Activated T-cell treated with anti-CD3 and anti-CD28 coated beads, Interleukin-2, amount 50 U/mL, for 4 hours (primary cell): ENCODE measurements at places on chromosomes 3 and 15. TPM values are rescaled to one million over a fixed set of nuclear protein-coding genes. Genes with fewer than 3 reads are reported as not detected.

ALDH1L1 gene
- 0.29 TPM for total RNA-seq

CYP8B1 gene
- total RNA-seq = 0.05 TPM

XIRP1 gene
- 20.6 TPM for total RNA-seq

ZNF860 gene
- total RNA-seq = 0.13 TPM

CD80 gene
- total RNA-seq = 1.6 TPM

SERP1 gene
- total RNA-seq = 161 TPM

PARP9 gene
- total RNA-seq = 30.9 TPM

DNA sequence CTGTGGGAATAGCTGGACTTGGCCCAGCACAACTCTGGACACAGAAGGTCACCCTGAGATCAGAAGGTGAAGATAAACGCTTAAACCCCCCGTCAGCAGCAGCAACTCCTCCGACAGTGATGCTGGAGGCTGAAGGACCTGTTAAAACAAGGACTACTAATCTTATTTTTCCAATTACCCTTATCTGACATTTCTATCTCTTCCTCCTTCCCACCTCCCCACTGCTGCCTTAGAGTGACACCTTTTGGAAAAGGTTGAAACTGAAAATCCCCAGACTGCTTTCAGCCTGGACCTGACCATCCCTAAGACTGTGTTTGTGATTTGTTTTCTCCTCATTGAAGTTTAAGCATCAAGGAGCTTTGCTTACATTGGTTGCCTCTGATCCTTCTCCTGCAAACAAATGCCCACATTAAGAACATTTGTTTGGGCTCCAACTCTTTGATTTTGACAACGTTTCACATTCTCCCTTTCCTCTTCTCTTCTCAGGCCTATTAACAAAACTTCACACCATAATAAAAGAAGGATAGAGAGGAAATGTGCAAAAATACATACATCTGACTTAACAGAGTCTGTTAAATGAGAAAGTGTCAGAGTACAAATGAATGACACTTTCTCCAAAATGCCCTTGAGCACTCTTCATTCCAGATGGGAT lies 410.6 kb upstream of the WNT5A start:
- no peak for DNase-seq

- peak; percentile 55 for DNase-seq
These were observed 1.2 kb downstream of the RGMA start for GRCh38 chr15:93087825-93088199.

GRCh38 chr15:96290679-96291078 lies 39.8 kb upstream of the NR2F2 start:
- no peak for DNase-seq

DNA sequence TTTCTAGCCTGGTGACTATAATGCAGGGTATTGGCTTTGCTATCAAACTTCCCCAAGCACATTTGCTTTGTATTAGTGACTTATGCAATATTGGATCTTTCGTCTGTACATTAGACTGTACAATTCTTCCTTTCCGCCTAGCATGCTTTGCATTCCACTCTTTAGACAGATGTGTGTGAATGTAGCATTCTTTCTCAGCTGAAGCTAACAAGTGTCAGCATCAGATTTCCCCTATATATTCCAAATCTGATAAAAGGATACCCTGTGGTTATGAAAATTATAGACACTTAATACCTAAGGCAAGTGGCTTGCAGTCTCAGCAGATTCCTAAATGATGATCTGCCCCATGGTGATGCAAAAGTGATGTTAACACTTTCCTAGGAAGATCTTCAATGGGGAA lies 360.1 kb downstream of the CNTN4 start:
- DNase-seq = no peak

DNA sequence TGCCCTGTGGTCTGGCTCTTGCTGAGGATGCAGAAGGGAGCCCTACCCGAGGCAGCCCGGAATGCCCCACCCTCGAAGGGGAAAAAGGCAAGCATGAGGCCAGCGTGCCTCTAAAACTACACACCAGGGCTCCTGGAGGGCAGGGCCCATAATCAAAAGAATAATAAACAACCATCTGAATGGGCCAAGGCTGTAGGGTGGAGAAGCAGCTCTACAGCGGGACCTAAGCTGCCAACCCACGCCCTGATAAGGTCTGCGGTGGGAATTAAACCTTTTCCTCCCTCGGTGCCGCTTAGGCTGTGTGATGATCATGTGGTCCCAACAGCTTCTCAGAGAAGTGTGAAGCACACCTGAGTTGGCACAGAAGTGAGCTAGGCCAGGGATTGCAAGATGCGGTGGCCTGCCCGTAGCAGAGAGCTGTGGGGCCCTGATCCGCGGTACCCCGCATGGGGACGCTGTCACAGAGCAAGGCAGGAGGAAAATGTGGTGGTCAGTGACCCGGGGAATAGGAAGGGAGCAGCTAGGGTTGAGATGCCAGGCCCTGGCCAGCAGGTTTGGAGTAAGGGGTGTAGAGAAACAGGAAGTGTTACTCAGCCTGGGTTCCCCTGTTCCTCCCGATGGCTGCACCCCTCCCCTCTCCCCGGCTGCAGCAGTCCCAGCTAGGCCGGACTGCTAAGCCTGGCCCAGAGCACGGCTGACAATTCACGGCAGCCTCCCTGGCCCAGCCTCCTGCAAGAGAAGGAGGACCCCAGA lies 1.1 kb upstream of the C15orf62 start:
- no peak for DNase-seq

GRCh38 chr3:168249205-168249549 lies 153.5 kb upstream of the GOLIM4 start:
- DNase-seq = no peak

DNA sequence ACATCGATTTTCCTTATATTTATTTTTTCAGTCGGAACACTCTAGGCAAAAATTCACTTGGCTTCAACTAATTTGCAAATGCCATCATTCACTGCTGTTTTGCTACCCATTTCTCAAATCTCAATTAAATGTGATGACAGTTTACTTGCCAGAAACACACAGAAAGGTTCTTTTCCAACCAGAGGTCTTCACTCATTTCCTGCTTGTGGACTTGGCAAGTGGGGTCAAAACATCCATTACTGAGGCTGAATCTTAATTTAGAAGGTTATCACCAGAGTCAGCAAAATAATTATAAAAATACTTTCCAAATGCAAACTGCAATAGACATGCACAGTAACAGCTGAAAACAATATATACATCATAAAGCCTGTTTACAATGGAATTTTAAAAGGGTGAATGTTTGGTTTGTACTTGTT lies 625.4 kb upstream of the TBL1XR1 start:
- no peak for DNase-seq

GRCh38 chr3:72661115-72661457 lies 187.2 kb downstream of the SHQ1 start:
- DNase-seq = no peak

DNA sequence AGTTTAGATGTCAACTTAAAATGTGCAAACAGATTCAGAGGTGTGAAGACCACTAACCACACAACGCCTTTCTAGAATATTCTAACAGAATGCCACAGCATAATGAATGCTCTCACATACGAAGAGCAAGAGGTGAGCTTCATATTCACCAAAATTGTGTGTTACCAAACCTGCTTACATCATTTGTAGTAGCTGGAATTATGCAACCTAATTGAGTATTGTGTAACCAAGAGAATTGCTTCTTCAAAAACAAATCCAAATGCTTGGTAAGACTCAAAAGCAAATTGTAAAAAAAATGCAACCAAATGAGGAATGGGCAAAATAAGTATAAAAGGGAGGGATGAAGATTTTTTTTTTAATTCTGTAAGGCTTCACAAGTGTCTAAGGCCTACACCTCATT lies 160.7 kb downstream of the TAFA4 start:
- no peak for DNase-seq

DNA sequence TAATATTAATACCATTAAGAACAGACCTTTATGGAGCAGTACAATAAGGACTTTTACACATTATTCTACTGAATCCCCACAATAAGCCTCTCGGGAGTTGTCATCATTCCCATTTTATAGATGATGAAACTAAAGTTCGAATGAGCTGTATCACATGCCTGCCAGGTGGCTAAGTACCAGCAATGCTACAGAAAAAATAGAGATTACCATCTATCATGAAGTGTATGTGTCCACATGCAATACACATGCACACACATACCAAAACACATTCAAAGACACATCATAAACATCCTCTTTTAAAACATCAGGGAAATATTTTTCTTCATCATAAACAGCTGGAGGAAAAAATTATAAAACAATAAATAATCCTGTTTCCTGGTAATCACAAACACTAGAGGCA lies 136.6 kb downstream of the SUCLG2 start:
- DNase-seq = no peak

DNA sequence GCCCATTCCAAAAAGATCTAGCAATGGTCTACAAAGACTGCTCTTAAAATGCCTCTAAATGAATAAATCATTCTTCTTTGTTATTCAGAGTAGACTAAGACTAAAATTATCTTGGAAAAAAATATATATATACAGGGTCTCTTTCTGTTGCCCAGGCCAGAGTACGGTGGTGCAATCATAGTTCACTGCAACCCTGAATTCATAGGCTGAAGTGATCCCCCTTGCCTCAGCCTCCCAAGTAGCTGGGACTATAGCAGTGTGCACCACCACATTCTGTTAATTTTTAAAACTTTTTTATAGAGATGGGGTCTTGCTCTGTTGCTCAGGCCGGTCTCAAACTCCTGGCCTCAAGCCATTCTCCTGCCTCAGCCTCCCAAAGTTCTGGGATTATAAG lies 18.7 kb downstream of the WWTR1 start:
- DNase-seq = no peak

DNA sequence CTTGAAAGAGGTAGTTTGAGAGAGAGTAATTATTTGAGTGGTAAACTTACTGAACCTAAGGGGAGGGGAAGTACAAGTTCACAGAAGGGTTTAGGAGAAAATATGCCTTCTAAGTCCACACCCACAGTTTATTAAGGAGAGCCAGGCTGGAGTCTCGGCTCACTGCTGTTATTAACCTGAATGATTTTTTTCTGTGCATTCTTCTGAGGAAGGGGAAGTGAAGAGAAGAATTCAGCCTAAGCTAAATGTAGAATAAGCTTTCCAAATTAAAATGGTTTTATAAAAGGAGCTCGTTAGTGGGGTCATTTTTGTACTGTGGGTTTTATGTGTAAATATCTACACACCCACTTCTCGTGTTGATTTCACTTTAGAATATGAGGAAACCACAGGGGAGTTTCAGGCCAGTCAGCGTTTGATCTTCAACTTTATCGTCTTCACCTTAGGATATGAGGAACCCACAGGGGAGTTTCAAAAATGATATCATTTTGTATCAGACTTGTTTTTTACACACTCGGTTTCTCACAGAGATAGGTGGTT lies 1.5 kb downstream of the WHAMM start:
- peak; percentile 28 for DNase-seq

GRCh38 chr15:92460023-92460422 lies 66.3 kb downstream of the ST8SIA2 start:
- no peak for DNase-seq

DNA sequence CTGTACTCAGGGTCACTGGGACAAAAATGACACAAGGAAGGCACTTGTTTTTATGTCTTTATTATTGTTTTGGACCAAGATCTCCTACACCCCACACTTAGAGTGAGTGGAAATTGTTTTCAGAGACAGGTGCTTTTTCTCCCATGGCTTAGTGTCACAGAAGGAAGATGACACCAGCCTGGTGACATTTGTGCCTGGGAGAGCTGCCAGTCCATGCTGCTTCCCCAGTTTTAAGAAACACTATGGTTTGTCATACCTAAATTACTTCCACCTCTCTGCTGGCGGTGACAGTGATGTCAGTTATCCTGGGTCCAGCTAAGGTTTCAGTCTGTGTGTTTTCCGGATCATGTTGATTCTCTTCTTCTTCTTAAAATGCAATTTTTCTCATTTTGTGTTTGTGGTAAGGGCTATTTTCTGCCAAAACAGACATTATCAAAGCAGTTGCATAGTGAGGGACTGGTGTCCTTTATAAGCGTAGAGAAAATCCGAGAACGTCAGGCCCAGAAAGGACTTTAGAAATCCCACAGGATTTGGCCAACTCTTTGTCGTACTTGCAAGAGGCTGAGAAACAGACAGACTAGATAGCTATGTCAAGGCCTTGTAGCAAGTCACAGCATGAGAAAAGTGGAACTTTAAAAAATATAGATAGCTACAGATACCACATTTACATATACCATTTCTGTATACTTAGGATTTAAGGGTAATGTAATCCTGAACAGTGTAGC lies 149.5 kb downstream of the TP63 start:
- no peak for DNase-seq

DNA sequence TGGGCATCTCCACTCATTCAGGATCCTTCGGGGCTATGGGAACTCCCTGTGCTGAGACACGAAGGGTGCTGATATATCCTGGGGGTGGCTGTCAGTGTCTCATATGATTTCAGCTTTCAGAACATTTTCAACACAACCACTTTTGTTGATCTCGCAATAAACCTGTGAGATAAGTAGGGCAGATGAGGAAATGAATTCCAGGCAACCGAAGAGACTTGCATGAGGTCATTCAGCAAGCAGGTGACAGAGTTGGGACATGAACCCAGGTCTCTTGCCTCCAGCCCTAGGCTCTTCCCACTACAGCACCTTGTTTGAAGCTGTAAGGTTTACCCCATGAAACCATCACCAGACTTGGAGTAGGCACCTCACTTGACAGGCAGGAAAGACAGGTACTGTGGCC lies 16.6 kb downstream of the DUOX1 start:
- DNase-seq = no peak

- no peak for DNase-seq
These were observed 39.8 kb downstream of the TUSC7 start for GRCh38 chr3:116749388-116749787.

DNA sequence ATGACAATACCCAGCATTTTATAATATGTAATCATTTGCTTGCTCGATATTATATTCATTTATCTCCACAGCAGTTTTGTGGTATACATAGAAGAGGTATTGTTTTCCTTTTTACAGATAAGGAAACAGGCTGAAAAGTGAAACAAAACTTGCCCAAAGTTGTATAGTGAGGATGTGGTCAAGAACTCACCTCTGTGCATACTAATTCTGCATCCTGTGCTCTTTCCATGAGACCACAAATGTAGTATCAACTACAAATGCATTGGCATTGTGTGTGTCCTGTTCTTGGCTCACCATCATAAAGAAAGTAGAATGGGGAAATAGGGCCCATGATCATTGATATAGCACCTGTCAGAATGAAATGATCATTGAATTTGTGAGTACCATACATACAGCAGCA lies 167.3 kb downstream of the NECTIN3 start:
- no peak for DNase-seq

- no peak for DNase-seq
These were observed 23.3 kb upstream of the KNG1 start for GRCh38 chr3:186693843-186694242.

DNA sequence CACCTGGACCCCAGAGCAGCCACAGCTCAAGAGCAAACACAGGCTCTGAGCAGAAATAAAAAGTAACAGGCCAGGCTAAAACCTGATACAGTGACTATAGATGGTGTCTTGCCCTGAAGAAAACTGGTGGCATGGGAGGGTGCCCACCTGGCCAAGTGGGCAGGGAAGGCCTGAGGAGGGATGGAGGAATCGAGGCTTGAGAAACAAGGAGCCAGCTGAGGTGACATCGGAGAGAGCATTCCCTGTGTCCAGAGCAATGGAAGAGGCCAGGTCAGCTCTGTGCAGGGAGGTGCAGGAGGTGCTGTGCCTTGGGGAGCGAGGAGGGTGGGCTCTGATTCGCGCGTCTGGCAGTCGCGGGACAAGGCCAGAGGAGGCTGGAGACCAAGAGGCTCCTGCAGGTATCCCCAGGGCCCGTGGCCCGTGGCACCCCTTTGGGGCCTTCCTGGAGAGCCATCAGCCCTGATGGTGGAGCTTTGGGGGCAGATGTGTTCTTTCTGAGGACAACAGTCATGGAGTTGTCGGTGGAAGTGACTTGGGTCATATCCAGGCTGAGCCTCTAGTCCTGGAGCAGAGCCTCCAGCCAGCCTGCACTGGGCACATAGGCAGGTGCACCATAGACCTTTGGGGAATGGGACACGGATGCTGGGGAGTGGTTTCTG lies 56.1 kb downstream of the PLXNA1 start:
- DNase-seq = no peak
